ENCODE measurements at places on chromosomes 11 and 22.
A peak's percentile ranks its signal among the peaks of the same experiment; 100 is the strongest.

GRCh38 chr11:118997627-118998387 lies at the start of gene CENATAC:
TSS of gene CENATAC (plus strand) at chr11:118998138. CDS start at chr11:118998198, 60 bp downstream.
- DNase-seq = peak; percentile 89

DNA sequence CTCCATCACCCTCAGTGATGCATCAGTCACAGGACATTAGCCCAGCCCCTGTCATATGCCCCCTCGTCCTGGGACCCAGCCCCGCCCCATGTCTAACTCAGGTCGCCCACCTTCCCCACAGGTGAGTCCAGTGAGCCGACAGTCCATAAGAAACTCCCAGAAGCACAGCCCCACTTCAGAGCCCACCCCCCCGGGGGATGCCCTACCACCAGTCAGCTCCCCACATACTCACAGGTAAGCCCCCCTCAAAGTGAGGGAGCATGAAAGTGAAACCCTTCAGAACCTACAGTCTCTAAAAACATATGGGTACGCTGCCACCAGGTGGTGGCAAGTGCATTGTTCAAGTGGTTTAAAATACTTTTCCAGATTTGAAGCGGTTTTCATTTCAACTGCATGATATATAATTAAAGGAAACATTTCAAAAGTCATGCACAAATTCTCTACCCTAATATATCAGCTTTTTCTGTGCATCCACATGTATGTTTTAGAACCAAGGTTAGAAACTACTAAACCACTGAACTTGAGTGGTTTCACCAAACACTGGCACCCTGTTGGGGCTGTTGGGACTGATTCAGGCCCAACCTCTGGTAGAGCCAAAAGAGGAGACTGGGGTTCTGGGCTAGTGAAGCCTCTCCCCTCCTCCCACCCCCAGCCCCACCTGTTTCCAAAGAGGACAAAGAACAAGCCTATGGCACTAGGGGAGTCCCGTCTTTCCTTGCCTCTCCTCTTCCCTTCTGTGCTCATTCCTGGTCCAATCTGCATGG lies 17.3 kb downstream of the EPS8L2 start:
- no peak for DNase-seq

DNA sequence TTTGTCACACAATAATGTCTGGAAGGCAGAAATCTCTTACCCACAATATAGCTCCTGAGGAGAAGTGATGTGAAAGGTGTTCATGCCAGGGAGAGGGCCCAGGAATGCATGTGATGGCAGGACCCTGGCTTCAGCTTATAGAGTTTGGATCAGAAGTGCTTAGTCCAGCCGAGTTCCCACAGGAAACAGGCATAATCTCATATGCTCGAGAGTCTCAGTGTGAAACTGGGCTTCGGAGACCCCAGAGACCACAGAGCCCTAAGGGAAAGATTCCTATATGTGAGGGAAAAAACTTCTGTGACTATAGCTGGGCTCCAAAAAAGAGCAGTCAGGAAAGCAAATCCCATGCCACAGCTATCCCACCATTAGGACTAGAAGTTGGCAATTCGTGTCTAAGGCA lies at the start of gene OR52N5:
TSS of gene OR52N5 (minus strand) at position 101 of the 400 bp plus-strand sequence. CDS start 4,721 bp downstream, outside the sequence.
- no peak for DNase-seq

GRCh38 chr11:116466801-116467200 lies 306.0 kb downstream of the BUD13 start:
- DNase-seq = no peak

DNA sequence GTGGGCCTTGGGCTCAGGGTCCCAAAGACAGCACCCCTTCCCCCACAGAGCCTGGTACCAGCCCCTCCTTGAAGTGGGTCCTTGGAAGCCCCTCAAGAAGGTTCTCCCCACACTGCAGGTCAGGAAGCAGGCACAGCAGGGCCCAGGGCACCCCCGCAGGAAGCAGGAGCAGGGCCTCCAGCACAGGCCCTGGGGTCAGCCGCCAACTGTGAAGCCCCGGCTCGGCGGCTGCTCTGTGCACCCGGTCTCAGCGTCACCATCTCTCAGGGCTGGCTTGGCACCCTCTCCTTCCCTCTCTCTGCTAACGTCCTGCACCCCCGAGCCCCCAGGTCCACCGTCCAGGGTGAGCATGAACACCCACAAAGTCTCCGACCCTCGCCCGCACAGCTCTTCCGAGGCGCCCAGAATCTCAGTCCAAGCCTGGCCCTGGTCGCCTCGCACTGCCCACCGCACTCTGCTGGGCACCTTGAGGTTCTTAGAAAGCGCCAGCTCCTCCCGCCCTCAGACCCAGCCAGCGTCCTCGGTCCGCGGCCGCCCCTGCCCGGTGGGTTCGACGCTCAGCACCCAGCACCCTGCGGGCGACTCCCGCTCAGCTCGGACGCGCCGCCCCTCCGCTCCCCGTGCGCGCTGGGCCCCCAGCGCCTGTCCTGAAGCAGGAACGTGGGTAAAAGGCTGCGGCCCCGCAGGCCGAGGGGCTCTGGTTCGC lies 1.4 kb upstream of the SIGIRR start:
- DNase-seq = no peak

DNA sequence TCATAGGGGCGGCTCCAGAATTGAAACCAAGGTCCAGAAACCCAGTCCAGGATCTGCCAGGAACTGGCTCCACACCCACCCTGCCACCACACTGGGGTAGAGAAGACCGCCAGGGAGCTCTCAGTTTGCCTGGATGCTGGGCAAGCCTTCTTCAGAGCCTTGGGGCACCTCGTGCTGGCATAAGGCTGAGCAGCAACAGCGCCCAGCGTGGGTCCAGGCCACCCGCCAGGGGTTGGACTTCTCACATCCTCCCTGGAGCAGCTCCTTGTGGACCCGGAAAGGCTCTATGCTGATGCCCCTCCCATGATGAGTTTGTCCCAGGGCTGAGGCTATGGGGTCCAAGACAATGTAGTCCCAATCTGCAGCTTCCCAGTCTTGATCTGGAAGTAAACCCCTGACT lies 29.7 kb downstream of the ALX4 start:
- DNase-seq = no peak

GRCh38 chr11:10824888-10825287 lies 16.2 kb upstream of the EIF4G2 start:
- no peak for DNase-seq

Measured in stimulated activated CD4-positive, alpha-beta T cell treated with anti-CD3 and anti-CD28 coated beads, TNF-alpha, amount 100 ng/mL, for 4 hours (primary cell).